Mammary microvascular endothelial cell (primary cell): ENCODE measurements at places on chromosomes 7 and 10. TPM values are rescaled to one million over a fixed set of nuclear protein-coding genes. Genes with fewer than 3 reads are reported as not detected.

Gene ZNF365
- 0.20 and 0.33 TPM in 2 replicates for total RNA-seq

Gene GRB10
- total RNA-seq, result 95.3 and 113 TPM in 2 replicates

Gene ABCB8
- 37.6 and 46.2 TPM in 2 replicates for total RNA-seq

Gene CTNNA3
- under 0.01 TPM in 1 of 2 replicates, not detected in the other for total RNA-seq

Gene RTKN2
- 0.27 and 0.44 TPM in 2 replicates for total RNA-seq

Gene SPDYE6
- total RNA-seq, result 0.07 TPM in 1 of 2 replicates, not detected in the other

Gene IRF5
- 0.20 and 2.9 TPM in 2 replicates for total RNA-seq

Gene UPK3BL2
- total RNA-seq, result 0.67 and 1.6 TPM in 2 replicates

Gene CACNB2
- not detected in 2 replicates for total RNA-seq

Gene CNNM1
- total RNA-seq, result not detected in 2 replicates

Gene PNLIPRP2
- not detected in 2 replicates for total RNA-seq

Gene SPDYE5
- not detected in 2 replicates for total RNA-seq

Gene ADAM12
- 0.07 and 0.20 TPM in 2 replicates for total RNA-seq

Gene LUC7L2
- total RNA-seq, result 34.9 and 39.6 TPM in 2 replicates

Gene STK31
- 0.05 TPM in 1 of 2 replicates, not detected in the other for total RNA-seq

Gene CREB5
- total RNA-seq, result 8.3 and 12.0 TPM in 2 replicates

Gene DOCK4
- 48.5 and 50.3 TPM in 2 replicates for total RNA-seq

Gene ANKRD7
- total RNA-seq, result 0.49 TPM in 1 of 2 replicates, not detected in the other

Gene KIAA1549
- total RNA-seq, result 3.1 and 3.8 TPM in 2 replicates

Gene TAS2R3
- not detected in 2 replicates for total RNA-seq

Gene TMEM168
- 10.4 and 11.5 TPM in 2 replicates for total RNA-seq

Gene ZNF485
- 1.1 and 2.1 TPM in 2 replicates for total RNA-seq

Gene HOXA7
- 11.9 and 13.6 TPM in 2 replicates for total RNA-seq

Gene OR6B1
- total RNA-seq, result not detected in 2 replicates

Gene RFC2
- total RNA-seq, result 41.6 and 43.0 TPM in 2 replicates

Gene SPAG6
- total RNA-seq, result not detected in 2 replicates

Gene SLC26A3
- not detected in 2 replicates for total RNA-seq

Gene TYW1B
- 0.33 and 0.79 TPM in 2 replicates for total RNA-seq
